ENCODE measurements at places on chromosomes 1 and 21.
A peak's percentile ranks its signal among the peaks of the same experiment; 100 is the strongest.

DNA sequence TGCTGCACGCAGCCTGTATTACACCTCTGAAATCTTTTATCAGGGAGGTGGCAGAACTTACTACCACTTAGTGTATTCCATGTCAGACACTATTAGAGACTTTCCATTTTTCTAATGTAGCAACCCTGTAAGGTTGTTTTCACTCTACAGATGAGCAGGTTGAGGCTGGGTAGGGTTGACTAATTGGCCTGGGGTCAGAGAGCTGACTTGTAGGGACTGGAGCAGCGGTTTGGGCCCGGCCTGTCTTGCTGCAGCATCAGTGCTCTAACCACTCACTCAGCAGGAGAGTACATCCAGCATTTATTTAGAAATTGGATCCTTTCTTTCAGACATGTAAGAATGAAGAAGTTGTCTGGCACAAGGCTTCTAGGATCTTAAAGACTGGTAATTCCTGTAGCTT is 25.7 kb upstream of the NBL1 start:
- no peaks in the 10 kb centered on the region for H3K27me3 ChIP-seq
- H3K4me3 ChIP-seq, result no peak overlapping the region
- no peak overlapping the region for H3K27ac ChIP-seq
- DNase-seq, result no peak
- H3K4me1 ChIP-seq, result peaks cover 10% of the 10 kb centered on the region

- peaks cover 7% of the 10 kb centered on the region for H3K27me3 ChIP-seq
- peaks cover 4% of the 10 kb centered on the region for H3K36me3 ChIP-seq
- H3K27ac ChIP-seq, result no peak overlapping the region
Observed at GRCh38 chr1:65979136-65980044, 186.7 kb downstream of the PDE4B start.

GRCh38 chr1:36384542-36385409 is 948 bp downstream of the STK40 start:
- H3K36me3 ChIP-seq, result peaks cover 6% of the 10 kb centered on the region
- H3K27ac ChIP-seq, result peak overlapping the region; percentile 98
- peaks cover 62% of the 10 kb centered on the region for H3K4me1 ChIP-seq

GRCh38 chr1:173294843-173295242 is 87.7 kb upstream of the TNFSF4 start:
- H3K27me3 ChIP-seq, result no peaks in the 10 kb centered on the region
- H3K4me1 ChIP-seq, result peaks cover 19% of the 10 kb centered on the region
- no peak overlapping the region for H3K27ac ChIP-seq
- no peak overlapping the region for H3K4me3 ChIP-seq

GRCh38 chr1:230385930-230386329 is 40.2 kb downstream of the PGBD5 start:
- no peak overlapping the region for H3K27ac ChIP-seq
- H3K4me1 ChIP-seq, result no peaks in the 10 kb centered on the region
- H3K36me3 ChIP-seq, result no peaks in the 10 kb centered on the region
- H3K27me3 ChIP-seq, result peaks cover 11% of the 10 kb centered on the region
- no peak overlapping the region for H3K4me3 ChIP-seq
- no peak for DNase-seq

- no peak overlapping the region for H3K27ac ChIP-seq
- DNase-seq, result no peak
- H3K4me1 ChIP-seq, result no peaks in the 10 kb centered on the region
- H3K27me3 ChIP-seq, result no peaks in the 10 kb centered on the region
Observed at GRCh38 chr1:117143172-117143571, 21.6 kb upstream of the TRIM45 start.

- peaks cover 6% of the 10 kb centered on the region for H3K27me3 ChIP-seq
- H3K4me1 ChIP-seq, result no peaks in the 10 kb centered on the region
- no peak overlapping the region for H3K4me3 ChIP-seq
- H3K36me3 ChIP-seq, result peaks cover 4% of the 10 kb centered on the region
Observed at GRCh38 chr21:32824950-32825349, 53.4 kb upstream of the PAXBP1 start.

GRCh38 chr1:33392639-33393038 is 38.3 kb downstream of the PHC2 start:
- no peaks in the 10 kb centered on the region for H3K36me3 ChIP-seq
- no peak overlapping the region for H3K4me3 ChIP-seq
- H3K4me1 ChIP-seq, result no peaks in the 10 kb centered on the region
- H3K27me3 ChIP-seq, result peaks cover 4% of the 10 kb centered on the region
